ENCODE measurements at places on chromosomes 13 and 19.

DNA sequence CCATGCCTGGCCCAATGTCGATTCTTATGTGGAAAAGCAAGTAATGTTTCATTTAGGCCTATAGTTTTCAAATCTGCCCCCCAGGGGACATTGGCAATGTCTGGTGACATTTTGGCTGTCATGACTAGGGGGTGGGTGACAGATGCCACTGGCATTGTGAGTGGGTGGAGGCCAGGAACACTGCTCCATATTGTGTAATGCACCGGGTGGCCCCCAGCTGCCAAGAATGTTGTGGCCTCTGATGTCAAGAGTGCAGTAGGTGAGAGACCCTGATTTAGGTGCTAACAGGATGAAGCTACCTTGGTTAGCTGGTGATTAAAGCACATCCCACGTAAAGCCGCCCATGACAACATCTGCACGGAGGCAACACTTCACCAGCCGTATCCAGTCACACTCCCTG, 10.8 kb downstream of the C19orf44 start:
- no peak for ATAC-seq

DNA sequence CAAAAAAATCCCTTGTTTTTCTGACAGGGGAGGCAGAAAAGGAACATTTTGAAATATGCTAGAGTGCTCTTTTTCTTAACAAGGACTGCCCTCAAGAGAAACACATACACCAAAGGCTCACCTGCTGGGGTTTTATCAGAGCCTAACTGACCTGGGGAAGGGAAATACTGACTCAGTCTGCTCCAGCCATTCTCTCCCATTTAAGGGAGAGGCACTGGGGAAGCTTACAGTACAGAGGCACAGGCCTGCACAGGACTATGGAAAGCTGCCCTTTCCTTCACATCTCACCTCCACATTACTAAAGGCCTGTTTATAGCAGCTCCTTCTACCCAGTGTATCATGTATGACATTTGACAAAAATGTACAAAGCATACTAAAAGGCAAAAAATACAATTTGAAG, 30.3 kb downstream of the TNFRSF19 start:
- no peak for ATAC-seq

DNA sequence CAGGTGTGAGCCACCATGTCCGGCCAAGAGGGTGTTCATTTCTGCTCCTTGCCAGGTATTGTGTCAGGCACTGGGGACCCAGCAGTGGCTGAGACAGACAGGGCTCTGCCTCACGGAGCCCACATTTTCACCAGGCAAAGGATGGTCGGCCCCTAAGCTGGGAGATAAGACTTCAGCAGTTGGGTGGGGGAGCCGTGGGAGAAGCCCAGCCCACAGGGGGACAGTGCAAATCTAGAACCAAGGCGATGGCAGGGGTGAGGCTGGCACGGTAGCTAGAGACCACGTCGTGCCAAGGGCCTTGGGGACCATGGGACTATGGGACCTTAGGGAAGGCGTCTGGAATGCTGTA, 8.3 kb downstream of the LSR start:
- ATAC-seq = no peak

DNA sequence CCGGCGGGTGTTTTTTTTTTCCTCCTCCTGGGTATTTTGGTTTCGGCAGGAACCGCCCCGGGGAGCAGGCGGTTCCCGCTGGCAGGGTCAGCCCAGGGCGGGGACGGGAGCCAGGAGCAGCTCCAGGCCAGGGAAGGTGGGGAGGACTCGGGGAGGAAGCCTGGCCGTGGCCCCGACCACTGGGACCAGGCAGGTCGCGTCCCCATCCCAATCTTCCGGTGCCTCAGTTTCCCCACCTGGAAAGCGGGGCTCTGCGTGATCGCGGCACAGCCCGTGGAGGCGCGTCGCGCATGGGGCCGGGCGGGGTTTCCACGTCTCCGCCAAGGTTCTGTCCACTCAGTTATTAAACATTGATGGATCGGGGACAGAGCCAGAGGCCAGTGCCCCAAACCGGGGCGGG, 34.8 kb downstream of the IL12RB1 start:
- ATAC-seq = peak; percentile 10

DNA sequence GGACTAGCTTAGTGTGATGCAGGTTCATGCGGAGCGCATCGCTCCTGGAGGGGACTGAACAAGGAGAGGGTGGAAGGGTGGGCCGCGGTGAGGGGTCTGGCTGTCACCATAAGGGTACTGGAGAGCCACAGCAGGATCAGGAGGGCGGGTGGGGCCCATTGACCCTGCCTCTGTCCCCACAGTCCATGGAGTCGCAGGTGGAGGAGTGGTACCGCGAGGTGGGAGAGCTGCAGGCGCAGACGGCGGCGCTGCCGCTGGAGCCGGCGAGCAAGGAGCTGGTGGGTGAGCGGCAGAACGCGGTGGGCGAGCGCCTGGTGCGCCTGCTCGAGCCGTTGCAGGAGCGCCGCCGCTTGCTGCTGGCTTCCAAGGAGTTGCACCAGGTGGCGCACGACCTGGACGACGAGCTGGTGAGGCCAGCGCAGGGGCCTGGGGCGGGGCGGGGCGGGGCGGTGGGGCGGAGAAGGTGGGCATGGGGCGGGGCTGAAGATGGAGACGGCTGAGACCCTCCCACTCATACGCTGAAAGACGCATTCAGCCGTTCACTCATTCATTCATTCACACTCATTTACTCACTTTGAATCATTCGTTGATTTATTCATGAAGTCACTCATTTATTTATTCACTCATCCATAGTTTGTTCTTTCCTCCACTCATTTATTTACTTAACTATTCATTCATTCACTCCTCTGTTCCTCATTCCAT, 27.5 kb upstream of the SHKBP1 start:
- ATAC-seq = peak; percentile 59

DNA sequence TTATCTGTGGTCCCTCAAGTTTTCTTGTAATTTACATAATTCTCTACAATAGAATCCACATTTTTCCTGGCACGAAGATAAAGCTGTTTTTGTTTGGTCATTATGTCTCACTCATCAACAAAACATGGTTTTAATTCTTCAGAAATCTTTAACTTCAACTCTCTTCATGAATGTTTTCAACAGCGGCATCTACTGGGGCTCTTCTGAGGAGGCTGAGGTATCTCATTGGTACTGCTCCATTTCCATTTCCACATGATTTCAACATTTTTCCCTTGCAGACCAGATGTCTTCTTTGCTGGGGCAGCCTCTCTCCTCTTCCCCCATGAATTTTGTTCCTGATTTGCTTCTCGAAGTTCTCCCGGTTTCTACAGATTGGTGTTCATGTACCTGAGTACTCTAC, 5.8 kb upstream of the KBTBD7 start:
- ATAC-seq = no peak

GRCh38 chr19:47356900-47357299, 7.8 kb downstream of the DHX34 start:
- no peak for ATAC-seq

- no peak for ATAC-seq
Measured at GRCh38 chr19:56736571-56736970, 65.0 kb upstream of the ZNF835 start.

GRCh38 chr13:39253774-39254173, 215.5 kb downstream of the NHLRC3 start:
- ATAC-seq = no peak

GRCh38 chr19:55255618-55256423, 3.0 kb downstream of the PPP6R1 start:
- no peak for ATAC-seq

GRCh38 chr13:97262058-97262457, 39.9 kb downstream of the MBNL2 start:
- ATAC-seq = no peak

- ATAC-seq = no peak
Measured at GRCh38 chr13:66965181-66965580, 265.0 kb downstream of the PCDH9 start.

GRCh38 chr19:45351401-45351952, 10.9 kb downstream of the KLC3 start:
- ATAC-seq = peak; percentile 10

- no peak for ATAC-seq
Measured at GRCh38 chr19:11475861-11476260, 5.0 kb downstream of the ELAVL3 start.

- ATAC-seq = no peak
Measured at GRCh38 chr13:110714797-110715394, 1.4 kb downstream of the ING1 start.

DNA sequence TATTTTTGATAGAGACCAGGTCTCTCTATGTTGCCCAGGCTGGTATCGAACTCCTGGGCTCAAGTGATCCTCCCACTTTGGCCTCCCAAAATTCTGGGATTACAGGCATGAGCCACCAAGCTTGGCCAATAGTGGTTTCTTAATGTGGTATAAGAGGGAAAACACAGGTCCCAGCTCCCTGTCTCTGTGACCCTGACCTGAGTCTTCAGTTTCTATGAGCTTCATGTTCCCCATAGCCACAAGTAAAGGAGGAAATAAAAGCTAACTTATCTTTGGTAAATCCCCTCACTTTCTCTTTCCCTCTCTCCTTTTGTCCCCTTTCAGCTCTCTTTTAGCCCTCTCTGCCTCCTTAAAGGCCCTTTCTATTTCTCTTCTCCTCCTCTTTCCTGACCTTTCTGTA, 50.3 kb downstream of the ABCC4 start:
- ATAC-seq = no peak

DNA sequence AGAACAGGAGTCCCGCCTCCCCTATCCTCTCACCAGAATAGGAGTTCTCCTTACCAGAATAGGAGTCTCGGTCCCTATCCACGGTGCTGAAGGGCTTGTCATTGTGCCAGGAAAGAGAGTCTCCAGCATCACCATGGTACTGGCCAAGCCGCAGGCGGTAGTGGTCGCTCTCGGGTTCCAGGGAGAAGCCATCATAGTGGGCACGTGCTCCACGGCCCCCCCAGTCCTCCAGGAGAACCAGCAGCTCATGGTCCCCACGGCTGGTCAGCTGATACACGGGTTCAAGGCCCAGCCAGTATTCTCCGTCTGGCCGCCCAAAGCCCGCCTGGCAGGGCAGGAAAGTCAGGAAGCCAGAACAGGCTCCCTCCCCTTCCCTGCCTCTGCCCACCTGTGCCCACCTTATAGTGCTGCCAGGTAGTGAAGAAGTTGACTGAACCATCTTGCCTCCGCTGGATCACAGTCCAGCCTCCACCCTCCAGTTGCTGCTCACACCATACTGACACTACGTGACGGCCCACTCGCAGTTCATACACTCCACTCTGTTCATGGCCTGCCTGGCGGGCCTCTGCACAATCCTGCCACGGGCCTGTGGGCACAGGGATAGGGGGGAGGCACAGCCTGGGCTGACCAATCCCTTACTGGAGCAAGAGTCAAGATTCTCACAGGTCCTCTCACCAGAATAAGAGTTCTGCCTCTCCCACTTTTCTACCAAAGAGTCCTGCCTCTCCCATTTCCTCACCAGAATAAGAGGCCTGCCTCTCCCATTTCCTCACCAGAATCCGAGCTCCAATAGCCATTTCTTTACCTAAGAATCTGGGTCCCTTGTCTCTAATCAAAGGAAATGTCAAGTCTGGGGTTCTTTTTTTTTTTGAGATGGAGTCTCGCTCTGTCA, 7.4 kb downstream of the SHFL start:
- no peak for ATAC-seq

DNA sequence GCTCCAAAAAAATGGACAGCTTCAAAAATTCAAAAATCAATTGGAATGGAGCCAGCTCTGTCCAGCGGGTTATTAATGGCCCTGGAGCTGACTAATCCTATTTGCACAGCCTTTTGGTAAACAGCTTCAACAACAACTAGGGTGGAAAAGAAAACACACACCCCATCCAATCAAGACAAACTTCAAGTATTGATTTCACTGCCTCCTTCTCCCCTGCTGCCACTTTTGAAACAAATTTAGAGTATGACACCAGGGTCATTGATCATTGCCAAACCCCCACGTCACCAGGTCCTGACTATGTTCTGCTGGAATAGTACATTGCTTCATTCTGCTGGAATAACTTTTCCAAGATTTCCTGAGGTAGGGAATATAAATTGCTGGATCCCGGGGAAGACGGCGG, 56.8 kb upstream of the GTF3A start:
- ATAC-seq = no peak

- peak; percentile 29 for ATAC-seq
Measured at GRCh38 chr13:29993716-29994488, 143.5 kb upstream of the UBL3 start.

DNA sequence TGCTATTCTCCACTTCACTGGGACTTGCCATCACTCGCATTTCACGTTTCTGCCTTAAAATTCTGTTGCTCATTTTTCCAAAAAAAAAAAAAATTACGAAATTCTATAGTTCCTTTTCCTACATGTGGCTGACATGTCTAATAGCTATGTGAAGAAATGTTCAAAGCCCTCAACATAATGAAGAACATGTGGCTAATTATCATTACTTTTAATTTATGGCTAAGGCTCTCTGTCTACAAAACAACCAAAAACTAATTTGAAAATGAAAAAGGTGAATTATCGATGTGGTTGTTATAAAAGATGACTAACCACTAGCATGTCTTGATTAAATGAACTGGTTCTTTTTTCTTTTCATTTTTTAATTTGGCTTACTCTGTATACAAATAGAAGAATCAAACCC, 940.0 kb downstream of the EFNB2 start:
- no peak for ATAC-seq

GRCh38 chr13:86020351-86021002, 221.3 kb upstream of the SLITRK6 start:
- no peak for ATAC-seq

- ATAC-seq = no peak
Measured at GRCh38 chr19:16085115-16085514, 8.8 kb downstream of the TPM4 start.

DNA sequence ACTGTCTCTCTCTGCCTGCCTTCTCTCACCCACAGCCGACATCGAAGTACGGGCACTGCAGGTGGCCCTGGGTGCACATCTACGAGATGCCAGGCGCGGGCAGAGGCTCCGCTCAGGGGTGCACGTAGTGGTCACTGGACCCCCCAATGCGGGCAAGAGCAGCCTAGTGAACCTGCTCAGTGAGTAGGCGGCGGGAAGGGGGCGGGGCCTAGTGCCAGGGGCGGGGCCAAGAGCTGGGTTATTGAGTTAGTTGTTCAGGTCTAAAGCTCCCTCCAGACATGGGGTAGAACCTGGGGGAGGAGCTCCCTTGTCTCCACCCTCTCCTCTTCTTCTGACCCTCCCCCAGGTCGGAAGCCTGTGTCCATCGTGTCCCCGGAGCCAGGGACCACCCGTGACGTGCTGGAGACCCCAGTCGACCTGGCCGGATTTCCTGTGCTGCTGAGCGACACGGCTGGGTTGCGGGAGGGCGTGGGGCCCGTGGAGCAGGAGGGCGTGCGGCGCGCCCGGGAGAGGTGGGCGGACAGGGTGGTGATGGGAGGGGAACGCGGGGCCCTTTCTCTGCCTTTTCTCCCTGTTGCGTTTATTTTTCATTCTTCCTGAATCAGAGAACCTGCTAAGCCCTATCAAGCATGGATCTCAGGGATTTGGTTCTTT, 1.9 kb downstream of the GTPBP3 start:
- ATAC-seq = no peak

GRCh38 chr13:93776936-93777335, 550.3 kb downstream of the GPC6 start:
- ATAC-seq = no peak

- no peak for ATAC-seq
Measured at GRCh38 chr13:50485979-50486935, 357.2 kb downstream of the DLEU7 start.
